ENCODE measurements at places on chromosomes 6 and 20.

GRCh38 chr20:57476641-57477461, 48.1 kb downstream of the CTCFL start:
- no peak for DNase-seq

- DNase-seq, result no peak
Observed at GRCh38 chr20:9397928-9398327, 116.5 kb upstream of the LAMP5 start.

- no peak for DNase-seq
Observed at GRCh38 chr6:142695016-142695415, 250.0 kb downstream of the HIVEP2 start.

GRCh38 chr6:31352683-31353383, 4.1 kb downstream of the HLA-B start:
- no peak for DNase-seq

DNA sequence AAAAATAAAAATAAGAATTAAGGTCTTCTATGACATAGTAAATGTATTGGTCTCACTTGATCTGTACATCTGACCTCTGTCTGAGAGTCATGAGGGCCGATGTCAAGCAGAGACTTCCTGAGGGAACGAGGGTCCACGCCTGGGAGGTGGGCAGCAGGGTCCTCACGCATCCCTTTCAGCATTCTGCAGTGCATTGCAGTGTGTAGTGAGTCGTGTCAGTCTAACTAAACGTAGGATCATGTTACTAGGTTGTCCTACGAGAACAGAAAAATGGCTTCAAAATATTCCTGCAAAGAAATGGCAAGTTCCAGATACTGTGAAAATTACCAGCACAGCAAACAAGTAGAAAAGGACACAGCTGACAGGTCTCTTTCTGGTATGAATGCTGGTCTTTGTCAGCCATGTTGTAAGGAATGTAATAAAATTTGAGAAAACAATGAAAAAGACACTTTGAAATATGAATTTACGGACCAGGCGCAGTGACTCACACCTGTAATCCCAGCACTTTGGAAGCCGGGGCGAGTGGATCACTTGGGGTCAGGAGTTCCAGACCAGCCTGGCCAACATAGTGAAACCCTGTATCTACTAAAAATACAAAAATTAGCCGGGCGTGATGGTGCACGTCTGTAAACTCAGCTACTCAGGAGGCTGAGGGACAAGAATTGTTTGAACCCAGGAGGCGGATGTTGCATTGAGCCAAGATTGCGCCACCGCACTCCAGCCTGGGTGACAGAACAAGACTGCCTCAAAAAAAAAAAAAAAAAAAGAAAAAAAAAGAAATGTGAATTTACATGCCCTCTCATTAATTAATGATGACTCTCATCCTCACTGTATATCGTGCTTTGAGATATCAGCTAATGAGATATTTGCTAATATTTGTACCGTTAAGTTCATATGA, 2.4 kb upstream of the AHCY start:
- no peak for DNase-seq

DNA sequence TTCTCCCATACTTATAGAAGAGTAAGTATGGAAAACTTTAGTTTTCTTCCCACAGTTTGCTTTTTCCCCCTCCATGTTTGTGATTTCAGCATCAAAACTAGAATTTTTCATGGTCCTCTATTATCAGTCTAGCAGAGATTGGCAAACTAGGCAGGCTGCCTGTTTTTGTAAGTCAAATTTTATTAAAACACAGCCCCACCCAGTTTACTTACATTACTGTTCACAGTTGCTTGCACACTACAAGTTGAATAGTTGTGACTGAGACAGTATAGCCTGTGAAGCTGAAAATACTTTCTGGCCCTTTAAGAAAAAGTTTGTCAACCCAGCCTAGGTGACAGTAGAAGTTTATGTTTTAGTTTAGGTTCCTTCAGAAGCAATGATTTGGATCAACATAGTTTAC, 19.5 kb downstream of the MCM8 start:
- no peak for DNase-seq

DNA sequence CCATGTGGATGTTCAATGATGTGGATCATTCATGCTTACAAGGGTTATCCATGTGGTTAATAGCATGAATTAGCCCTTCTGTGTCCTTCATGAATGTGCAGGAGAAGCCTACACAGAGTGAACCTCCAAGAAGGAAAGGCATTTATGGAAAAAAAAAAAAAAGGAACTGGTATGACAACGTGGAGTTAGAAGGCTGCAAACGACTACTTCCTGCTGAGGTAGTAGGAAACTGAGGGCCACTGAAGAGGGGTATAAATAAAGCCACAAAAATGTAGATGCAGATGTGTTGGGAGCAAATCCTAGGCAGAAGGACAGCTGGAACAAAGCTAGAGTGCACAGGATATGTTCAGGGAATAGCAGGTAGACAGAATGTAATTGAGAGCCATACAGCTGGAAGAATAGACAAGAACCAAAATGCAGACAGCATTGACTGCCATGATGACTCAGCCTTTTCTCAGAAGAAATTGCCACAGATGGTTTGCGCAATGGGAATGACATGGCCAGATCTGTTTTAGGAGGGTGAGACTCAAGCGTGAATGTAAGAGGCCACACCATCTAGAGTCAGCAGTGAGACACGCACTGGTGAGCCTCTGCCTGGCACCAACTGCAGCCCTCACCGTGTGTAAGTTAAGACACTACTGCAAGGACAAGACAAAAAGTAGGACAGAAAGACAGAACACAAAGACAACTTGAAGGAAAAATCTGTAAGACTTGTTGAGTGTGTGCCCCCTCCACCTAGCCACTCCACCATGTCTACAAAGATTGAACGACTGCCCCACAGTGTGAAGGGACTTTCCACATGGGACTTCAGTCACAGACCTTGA, 79.8 kb downstream of the KIF13A start:
- DNase-seq, result no peak

- no peak for DNase-seq
Observed at GRCh38 chr6:64520050-64520449, 884.4 kb downstream of the PHF3 start.

DNA sequence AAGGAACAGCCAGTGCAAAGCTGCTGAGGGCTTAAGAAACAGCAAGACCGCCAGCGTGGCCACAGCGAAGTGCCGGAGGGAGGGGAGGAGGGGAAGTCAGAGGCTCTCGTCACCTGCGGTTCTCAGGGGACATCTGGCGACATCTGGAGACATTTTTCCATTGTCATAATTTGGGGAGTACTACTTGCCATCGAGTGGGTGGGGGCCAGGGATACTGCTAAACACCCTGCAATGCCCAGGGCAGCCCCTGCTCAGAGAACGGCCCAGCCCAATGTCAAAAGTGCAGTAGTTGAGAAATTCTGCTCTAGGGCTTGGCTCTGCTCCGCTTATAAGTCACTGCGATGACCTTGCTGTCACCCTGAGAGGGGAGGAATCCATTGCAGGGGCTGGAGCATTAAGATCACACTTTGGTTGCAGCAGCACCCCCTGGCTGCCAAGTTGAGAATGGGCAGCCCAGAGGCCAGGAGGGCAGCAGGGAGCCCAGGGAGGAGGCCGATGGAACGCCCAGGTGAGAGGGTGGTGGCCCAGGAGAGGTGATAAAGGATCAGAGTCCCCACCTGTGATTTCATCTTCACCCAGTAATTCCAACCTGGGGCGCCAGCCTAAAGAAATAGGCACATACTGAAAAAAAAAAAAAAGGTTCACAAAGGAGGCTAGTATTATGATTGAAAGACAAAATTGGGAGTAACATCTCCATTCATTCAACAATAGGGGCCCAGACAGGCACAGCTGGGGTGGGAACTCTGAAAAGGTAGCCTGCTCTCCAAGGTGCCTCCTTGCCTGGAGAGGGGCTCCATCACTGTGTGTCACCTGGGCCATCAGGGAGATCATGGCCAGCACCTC, 218.2 kb downstream of the BMP7 start:
- DNase-seq, result no peak

DNA sequence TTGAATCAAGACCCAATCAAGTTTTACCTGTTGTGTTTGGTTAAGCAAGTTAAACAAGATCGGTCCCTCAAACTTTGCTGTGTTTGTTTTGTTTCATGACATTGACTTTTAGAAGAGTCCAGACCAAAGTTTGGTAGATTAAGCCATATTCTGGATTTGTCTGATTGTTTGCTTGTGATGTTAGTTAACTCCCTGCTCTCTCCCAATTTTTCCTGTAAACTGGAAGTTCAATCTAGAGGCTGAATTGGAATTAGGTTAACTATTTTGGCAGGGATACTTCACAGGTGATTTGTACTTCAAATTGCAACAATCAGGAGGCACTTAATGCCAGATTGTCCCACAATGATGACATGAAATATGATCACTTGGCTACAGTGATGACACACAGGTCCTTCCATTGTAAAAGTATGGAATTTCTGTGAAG, 13.6 kb upstream of the SH3BGRL2 start:
- DNase-seq, result no peak

DNA sequence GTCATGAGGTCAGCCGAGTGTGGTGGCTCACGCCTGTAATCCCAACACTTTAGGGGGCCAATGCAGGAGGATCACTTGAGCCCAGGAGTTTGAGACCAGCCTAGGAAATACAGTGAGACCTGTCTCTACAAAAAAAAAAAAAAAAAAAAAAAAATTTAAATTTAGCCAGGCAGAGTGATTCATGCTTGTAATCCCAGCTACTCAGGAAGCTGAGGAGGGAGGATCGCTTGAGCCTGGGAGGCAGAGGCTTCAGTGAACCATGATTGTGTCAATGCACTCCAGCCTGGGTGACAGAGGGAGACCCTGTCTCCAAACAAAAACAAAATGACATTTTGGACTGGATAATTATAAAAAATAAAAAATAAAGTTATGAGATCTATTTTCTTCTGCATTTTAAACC, 56.2 kb downstream of the ADGRF1 start:
- no peak for DNase-seq

DNA sequence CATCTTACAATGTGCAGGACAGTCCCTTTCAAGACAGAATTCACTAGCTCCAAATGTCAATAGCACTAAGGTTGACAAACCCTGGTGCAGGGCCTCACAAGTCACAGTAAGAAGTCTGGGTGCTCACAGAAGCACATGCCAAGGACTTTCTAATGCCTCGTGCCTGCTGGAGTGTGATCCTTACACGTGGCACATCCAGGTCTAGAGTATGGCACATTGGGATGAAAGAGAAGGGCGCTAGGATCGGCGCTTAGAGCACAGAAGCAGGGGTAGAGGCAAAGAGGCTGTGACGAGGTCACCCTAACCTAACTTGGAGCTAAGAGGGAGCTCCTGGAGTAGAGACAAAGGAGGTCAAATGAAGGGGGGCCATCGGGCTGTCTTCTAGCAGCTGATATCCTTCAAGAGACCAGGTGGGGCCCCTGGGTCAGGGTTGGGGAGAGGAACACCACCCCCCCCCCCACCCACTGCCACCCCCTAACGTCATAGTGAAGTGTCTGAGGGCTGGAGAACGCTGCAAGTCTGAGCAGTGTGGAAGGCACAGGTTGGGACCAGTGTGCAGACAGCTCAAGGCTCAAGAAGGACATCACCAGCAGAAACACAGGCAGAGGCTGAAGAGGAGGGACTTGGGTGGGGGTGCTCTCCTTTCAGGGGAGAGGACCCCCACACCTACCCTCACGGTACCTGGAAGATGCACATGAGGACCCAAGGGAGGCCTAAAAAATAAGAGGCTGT, 97.8 kb upstream of the MRPS10 start:
- DNase-seq, result no peak

DNA sequence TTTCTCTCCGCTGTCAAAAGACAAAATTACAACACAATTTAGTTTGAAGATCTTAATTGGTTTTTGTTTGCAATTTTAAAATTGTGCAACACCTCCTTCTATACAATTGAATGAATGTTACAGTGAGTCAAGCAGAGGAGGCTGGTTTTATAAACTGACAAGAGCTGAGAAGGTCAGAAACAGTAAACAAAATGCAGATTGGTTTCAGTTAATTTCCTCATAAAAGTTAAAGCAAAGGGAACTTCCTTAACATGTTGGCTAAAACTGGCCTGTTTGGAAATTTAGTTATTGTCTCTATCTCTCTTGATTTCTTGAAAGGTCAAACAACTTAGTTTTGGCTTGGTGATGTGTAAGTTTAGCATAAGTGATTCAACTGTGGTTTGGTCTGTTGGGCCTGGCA, 22.2 kb downstream of the KHDC1L start:
- DNase-seq, result no peak

DNA sequence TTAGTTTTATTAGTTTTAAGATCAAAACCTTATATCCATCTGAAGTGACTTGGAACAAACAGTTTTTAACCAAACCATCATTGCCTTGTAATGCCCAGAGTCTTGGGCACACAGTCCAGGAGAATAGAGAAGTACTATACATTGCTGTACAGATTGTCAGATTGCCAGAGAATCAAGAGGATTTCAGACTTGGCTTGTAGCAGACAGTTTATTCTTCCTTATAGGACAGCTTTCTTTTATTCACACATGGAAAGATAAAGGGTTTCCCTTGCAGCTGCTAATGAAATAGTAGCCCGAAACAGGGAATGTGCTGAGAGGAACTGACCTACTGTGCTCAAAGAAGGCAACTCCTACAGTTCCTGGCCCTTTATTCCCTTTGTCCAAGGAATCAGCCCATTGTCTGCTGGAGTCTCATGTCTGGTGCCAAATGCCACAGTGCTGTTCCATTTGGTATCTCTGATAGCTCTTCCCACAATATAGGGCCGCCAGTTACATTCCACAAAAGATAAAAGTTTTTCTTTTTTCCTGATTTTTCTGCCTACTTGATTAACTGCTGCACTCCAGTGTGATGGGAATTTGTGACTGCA, 30.6 kb downstream of the DCBLD1 start:
- no peak for DNase-seq

DNA sequence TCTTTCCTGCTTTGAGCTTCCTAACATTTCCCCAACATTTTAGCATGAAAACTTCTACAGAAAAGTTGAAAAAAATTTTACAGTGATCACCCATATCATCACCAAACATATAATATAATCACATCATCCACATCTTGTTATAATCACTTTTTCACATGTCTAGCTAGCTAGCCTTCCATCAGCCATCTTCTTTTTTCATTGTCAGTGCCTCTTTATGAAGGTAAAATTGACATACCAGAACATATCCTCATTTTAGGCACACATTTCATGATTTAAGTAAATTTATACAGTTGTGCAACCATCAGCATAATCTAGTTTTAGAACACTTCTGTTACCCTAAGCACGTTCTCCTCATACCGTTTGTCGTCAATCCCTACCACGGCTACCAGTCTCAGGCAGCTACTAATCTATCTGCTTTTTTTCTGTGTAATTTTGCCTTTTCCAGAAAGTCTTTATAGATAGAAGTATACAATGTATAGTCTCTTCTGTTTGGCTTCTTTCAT, 73.7 kb downstream of the VEGFA start:
- no peak for DNase-seq

- no peak for DNase-seq
Observed at GRCh38 chr6:74409447-74409846, 713.4 kb downstream of the CD109 start.

GRCh38 chr20:53883098-53883911, 187.1 kb downstream of the BCAS1 start:
- DNase-seq, result no peak
